Natural killer cell (primary cell): ENCODE measurements at places on chromosomes 2 and 18.

DNA sequence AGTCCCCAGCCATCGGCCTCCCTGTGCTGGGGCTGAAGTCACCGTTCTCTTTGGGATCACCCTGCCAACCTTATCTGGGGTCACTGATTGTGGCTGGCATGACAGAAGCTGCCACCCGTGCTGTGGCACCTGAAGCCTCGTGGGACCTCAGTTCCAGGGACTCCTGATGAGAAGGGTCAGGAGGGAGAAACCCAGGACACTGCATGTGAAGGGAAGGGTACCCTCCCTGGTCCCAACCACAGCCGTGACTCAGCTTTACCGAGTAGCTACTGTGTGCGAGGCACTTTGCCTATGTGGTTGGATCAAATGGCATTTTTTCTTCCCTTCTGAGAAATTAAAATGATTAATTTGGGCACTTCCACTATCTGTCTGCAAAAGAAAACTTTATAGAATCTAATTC, 64.4 kb downstream of the SP110 start:
- no peaks in the 10 kb centered on the region for H3K27me3 ChIP-seq
- H3K36me3 ChIP-seq: no peaks in the 10 kb centered on the region
- no peak for DNase-seq
- no peak overlapping the region for H3K27ac ChIP-seq
- peaks cover 5% of the 10 kb centered on the region for H3K4me1 ChIP-seq

- no peak overlapping the region for H3K27ac ChIP-seq
- H3K4me1 ChIP-seq: peaks cover 39% of the 10 kb centered on the region
- no peak for DNase-seq
- no peak overlapping the region for H3K4me3 ChIP-seq
- H3K36me3 ChIP-seq: peaks cover 2% of the 10 kb centered on the region
Observed at GRCh38 chr2:113905886-113906285, 16.0 kb downstream of the ACTR3 start.

- DNase-seq: no peak
- H3K27ac ChIP-seq: no peak overlapping the region
- no peaks in the 10 kb centered on the region for H3K36me3 ChIP-seq
- H3K4me1 ChIP-seq: no peaks in the 10 kb centered on the region
Observed at GRCh38 chr2:56981554-56981953, 797.8 kb downstream of the CCDC85A start.

GRCh38 chr2:182666674-182667314, 49.3 kb upstream of the DNAJC10 start:
- H3K27me3 ChIP-seq: no peaks in the 10 kb centered on the region
- H3K36me3 ChIP-seq: no peaks in the 10 kb centered on the region
- DNase-seq: peak; percentile 64
- no peak overlapping the region for H3K27ac ChIP-seq

DNA sequence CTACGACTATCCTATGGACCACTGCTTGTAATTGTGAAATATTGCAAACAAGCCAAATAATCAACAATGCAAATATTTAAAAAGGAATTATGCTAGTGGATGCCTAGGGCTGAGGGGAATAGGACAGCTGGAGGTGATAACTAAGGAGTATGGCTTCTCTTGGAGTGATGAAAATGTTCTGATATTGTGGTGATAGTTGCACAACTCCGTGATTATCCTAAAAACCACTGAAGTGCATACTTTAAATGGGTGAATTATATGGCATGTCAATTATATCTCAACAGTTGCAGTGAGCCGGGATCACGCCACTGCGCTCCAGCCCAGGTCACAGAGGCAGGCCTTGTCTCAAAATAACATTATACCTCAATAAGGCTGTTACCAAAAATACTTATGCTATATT, 125.1 kb upstream of the SH3BP4 start:
- no peaks in the 10 kb centered on the region for H3K27me3 ChIP-seq
- no peak overlapping the region for H3K4me3 ChIP-seq
- H3K4me1 ChIP-seq: no peaks in the 10 kb centered on the region

GRCh38 chr2:215435280-215435869, 493 bp downstream of the FN1 start:
- DNase-seq: no peak
- peak overlapping the region; percentile 31 for H3K4me3 ChIP-seq
- peaks cover 56% of the 10 kb centered on the region for H3K27me3 ChIP-seq
- no peaks in the 10 kb centered on the region for H3K36me3 ChIP-seq

GRCh38 chr2:62800618-62801017, 95.1 kb downstream of the EHBP1 start:
- no peaks in the 10 kb centered on the region for H3K27me3 ChIP-seq
- H3K4me3 ChIP-seq: no peak overlapping the region
- H3K27ac ChIP-seq: no peak overlapping the region
- H3K4me1 ChIP-seq: no peaks in the 10 kb centered on the region
- DNase-seq: no peak

DNA sequence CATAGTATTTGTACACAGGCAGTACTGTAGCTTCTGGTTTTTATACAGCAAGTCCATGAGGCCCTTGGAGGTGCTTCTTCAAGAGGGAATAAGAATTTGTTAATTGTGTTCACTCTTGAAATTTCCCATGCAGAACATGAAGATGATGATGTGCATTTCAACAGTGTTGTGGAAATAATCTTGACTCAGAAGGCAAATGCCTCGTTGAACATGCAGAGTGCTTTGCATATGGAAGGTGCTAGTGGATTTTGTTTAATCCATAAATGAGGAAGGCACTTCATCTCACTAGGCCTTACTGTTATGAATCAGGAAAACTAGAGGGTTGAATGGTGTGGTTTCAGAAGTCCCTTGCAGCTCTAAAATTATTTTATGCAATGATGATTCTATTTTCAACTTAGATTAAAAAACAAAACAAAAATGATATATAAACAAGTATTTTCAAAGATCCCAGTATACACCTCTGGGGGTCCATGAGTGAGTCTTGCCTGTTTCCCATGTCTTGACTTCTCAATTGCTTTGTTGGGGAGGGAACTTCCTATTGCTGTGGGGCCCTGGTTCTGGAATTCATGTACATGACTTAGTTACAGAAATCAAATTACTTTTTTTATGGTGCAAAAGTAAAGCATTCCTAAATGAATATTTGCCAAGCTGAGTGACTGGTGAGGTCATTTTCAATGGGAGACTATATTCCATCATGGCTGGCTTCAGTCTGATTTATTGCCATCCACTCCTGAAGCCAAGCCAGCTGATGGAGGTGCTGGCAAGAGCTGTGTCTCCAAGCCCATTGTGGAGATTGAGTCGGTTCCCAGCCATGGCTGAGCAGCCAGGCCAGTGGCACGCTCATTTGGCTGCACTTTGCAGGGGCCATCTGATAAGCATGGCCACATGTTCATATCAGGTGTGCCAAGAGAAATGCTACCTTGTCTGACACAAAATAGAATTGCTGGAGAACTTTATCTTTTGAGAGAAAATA, 56.5 kb downstream of the MGAT5 start:
- H3K36me3 ChIP-seq: no peaks in the 10 kb centered on the region
- H3K27me3 ChIP-seq: no peaks in the 10 kb centered on the region
- H3K27ac ChIP-seq: no peak overlapping the region
- H3K4me3 ChIP-seq: no peak overlapping the region
- DNase-seq: no peak
- H3K4me1 ChIP-seq: peaks cover 9% of the 10 kb centered on the region

- H3K4me1 ChIP-seq: no peaks in the 10 kb centered on the region
- H3K4me3 ChIP-seq: no peak overlapping the region
- H3K36me3 ChIP-seq: no peaks in the 10 kb centered on the region
- H3K27ac ChIP-seq: no peak overlapping the region
Observed at GRCh38 chr18:27808683-27809082, 368.2 kb downstream of the CDH2 start.

GRCh38 chr2:8022908-8023640, 658.8 kb upstream of the ID2 start:
- H3K36me3 ChIP-seq: no peaks in the 10 kb centered on the region
- no peaks in the 10 kb centered on the region for H3K27me3 ChIP-seq
- H3K27ac ChIP-seq: no peak overlapping the region

DNA sequence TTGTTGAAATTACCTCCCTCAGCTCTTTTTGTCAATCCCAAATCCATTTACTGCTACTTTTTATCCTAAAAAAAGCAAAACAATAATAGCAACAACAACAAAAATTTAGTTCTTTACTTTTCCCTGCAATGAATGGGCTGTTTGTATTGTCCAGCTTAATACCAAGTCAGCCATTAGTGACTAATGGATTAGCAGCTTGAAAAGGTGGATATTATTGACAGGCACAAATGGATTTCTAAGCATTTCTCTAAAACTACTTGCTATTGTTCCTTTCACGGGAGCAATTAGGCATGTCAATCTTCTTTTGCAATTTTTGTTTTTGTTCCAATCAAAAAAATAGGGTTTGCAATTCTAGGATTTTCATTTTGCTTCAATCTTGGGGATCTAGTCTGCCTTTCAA, 32.1 kb upstream of the SPAG16 start:
- no peaks in the 10 kb centered on the region for H3K36me3 ChIP-seq
- no peak overlapping the region for H3K27ac ChIP-seq
- DNase-seq: no peak
- H3K4me1 ChIP-seq: no peaks in the 10 kb centered on the region
- H3K27me3 ChIP-seq: no peaks in the 10 kb centered on the region

DNA sequence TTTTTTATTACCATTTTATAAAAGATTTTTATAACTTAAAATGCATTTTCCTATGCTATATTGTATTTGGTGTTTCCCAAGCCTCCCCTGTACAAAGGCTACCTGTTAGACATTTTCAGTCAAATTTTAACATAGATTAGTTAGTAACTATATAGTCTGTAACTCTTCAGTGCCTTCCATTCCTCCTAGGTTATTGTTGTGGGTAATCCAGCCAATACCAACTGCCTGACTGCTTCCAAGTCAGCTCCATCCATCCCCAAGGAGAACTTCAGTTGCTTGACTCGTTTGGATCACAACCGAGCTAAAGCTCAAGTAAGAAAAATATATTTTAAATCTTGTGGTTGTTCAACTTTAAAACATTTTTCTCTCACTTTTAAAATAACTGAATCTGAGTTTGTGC, 10.2 kb downstream of the MDH1 start:
- no peak overlapping the region for H3K4me3 ChIP-seq
- H3K27ac ChIP-seq: no peak overlapping the region
- H3K4me1 ChIP-seq: no peaks in the 10 kb centered on the region
- H3K36me3 ChIP-seq: peaks cover 66% of the 10 kb centered on the region
- H3K27me3 ChIP-seq: no peaks in the 10 kb centered on the region
- no peak for DNase-seq

DNA sequence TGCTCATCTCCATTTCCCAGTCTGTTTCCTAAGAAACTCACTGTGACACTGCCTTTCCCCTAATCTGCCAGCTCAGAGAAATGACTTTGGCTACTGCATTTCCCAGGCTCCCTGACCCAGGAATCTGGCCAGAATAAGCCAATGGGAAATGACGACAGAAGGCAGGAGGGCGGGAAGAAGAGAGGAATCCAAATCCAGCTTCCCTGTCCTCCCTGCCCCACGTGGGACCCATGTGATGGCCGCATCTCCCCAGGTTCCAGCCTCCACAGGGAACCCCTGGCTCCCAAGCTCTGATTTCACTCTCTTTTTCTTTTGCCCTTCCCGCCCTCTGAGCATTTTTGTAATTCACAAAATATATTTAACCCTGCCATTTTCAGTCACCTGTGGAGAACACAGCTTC, 37.8 kb upstream of the RAB12 start:
- no peak for DNase-seq
- H3K4me1 ChIP-seq: no peaks in the 10 kb centered on the region
- H3K36me3 ChIP-seq: no peaks in the 10 kb centered on the region
- H3K27me3 ChIP-seq: no peaks in the 10 kb centered on the region
- H3K4me3 ChIP-seq: no peak overlapping the region

DNA sequence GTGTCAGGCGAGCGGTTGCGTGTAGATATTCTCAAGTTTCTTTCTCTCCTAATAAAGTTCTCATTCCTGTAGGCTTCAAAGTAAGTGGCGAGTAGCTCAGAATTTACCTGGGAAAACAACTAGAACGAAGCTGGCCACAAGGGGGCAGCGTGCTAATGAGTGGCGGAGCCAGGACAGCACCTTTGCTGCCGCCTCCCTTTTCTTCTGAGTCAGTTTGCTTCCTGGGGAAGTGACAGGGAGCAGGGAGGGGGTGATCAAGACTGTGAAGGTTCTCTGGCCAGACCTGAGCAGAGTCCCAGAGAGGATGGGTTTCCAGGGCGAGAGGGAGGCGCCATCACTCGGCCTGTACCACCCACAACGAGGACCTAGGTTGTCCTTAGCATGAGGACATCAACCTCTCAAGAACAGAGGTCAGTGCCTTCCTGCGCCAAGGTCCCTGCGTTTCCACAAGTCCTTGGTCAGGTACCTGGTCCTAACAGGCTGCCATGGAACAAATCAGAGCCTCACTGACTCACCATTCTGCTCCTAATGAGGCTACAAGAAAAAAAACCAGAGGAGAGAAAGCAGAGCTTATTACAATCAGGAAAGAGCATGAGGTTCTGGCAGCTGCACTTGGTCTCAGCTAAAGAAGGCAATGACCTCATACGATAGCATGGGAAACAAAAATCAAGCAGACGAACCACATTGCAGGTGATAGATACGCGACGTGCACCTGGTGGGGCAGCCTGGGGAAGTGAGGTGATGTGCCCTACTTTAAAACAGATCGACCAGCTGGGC, 98.7 kb downstream of the PLB1 start:
- peak; percentile 93 for DNase-seq
- peak overlapping the region; percentile 16 for H3K27ac ChIP-seq
- H3K4me1 ChIP-seq: peaks cover 9% of the 10 kb centered on the region
- H3K36me3 ChIP-seq: no peaks in the 10 kb centered on the region
- H3K4me3 ChIP-seq: no peak overlapping the region

- H3K36me3 ChIP-seq: no peaks in the 10 kb centered on the region
- no peaks in the 10 kb centered on the region for H3K27me3 ChIP-seq
- H3K4me1 ChIP-seq: peaks cover 20% of the 10 kb centered on the region
Observed at GRCh38 chr18:46042571-46043123, 29.4 kb downstream of the PSTPIP2 start.

DNA sequence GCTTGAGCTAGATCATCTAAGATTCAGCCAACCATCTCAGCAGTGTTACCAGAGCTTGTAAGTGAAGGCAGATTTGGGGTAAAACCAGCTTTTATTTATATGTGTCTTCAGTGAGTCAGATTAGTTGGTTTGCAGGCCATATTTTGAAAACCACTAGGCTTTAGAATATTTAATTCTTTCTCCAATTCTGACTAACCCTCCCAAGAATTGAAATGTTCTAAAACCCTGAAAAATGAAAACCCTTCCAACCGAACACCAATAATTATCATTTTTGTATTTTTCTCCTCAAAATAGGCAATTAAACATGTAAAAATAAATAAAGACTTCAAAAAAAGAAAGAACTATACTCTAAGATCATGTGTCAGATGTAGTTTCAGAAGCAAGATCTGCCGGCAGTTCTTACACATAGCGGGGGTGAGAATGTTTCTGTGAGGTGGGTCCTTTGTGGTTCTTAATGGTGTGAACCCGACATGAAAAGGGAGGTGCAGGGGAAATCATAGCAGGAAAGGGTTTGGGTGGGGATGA, 14.2 kb downstream of the PLEK start:
- peak overlapping the region; percentile 16 for H3K4me3 ChIP-seq
- DNase-seq: peak; percentile 77
- no peaks in the 10 kb centered on the region for H3K27me3 ChIP-seq
